Immature natural killer cell (primary cell): ENCODE measurements at places on chromosomes 5 and 9.

DNA sequence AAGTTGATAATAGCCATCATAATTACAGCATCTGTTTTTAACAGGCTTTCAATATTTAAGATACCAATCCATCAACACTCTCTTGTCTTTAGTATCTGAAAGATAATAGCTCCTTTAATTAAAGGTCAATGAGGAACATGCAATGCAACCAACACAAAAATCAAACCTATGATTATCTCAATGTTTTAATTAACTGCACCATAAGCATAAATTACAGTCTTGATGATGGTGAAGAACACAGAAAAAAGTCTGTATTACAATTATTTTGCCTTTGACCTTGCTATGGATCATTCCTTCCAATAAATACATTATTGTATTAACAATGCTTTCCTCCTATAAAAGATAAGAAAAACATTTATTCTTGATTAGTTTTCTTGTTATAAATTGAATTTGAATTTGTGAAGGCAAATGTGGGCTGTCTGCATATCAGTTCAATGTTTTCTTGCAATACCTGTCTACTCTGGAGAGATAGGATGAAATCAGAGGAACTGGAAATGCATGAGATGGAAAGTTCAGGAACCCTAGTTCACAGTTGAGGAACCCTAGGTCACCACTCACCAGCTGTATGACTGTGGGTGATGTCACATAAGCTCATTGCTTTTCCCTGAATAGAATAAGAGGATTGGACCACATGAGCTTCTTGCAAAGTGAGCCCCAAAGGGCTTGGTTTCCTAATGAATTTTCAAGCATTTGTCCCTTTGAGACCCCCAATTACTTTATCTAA is 58.5 kb upstream of the ANXA1 start:
- DNase-seq, result no peak

DNA sequence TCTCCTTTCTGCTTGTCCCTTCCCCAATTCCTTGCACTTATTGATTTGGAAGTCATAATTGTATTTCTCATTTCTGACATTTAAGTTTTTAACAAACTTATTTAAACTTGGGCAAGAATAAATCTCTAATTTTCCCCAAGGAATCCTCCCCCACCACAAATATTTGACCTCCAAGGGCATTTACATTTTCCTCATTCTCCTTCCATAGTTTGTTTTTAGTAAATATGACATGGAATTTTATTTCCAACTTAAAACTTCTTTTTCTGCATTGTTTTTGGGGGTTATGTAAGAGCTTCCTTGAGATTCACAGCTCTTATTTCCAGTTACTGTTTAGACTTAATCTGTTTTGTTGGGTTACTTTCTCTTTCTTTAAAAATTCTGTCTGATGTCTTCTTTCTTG is 64.9 kb downstream of the ZNF618 start:
- DNase-seq, result no peak

- DNase-seq, result no peak
Measured at GRCh38 chr9:94944626-94945025, 218.1 kb downstream of the AOPEP start.

DNA sequence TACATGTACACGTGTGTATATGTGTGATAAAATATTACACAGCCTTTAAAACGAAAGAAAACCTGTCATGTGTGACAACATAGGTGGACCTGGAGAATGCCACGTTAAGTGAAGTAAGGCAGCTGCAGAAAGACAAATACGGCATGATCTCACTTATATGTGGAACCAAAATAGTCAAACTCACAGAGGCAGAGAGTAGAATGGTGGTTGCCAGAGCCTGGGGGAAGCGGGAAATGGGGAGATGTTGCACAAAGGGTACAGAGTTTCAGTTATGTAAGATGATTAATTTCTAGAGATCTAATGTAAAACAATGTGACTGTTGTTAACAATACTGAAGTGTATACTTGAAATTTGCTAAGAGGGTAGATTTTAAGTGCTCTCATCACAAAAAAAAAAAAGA is 34.8 kb downstream of the ADAMTS12 start:
- DNase-seq, result no peak

DNA sequence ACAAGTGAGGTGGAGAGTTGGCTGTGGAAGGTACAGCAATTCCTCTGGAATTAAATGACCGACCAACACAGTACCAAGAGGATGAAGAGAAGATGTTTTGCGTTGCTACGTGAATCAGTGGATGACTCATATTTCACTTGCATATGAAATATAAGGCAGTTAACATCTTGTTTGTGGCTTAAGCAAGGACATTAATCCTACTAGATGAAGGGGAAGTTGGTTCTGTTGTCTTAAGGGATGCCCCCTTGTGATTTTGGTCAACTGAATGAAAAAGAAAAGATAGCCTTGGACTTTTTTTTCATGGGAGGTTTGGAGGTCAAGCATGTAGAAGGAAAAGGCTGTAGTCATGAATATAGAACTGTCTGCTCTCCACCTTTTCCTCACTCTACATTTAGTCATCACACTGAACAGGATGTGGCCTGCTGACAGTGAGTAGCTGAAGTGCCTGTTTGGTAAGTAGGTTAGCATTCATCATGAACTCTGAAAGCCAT is 33.9 kb downstream of the VLDLR start:
- peak; percentile 73 for DNase-seq

DNA sequence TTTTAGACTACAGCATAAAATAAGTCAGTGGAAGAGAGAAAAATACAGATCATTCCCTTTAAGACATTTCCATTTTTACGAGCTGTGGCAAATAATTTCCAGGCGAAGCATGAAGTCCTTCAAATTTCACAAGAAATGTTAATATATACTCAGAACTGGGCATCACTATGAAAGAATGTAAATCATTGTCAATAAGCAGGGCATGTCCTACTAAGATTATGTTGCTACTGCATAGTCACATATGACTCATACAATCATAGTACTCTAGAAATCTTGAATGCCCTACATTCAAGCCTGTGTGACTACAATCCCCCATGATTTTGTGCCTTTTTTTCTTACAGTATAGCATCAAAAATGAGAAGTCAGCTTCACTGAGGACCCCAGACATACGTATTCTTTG is 485.2 kb upstream of the FTMT start:
- DNase-seq, result no peak

DNA sequence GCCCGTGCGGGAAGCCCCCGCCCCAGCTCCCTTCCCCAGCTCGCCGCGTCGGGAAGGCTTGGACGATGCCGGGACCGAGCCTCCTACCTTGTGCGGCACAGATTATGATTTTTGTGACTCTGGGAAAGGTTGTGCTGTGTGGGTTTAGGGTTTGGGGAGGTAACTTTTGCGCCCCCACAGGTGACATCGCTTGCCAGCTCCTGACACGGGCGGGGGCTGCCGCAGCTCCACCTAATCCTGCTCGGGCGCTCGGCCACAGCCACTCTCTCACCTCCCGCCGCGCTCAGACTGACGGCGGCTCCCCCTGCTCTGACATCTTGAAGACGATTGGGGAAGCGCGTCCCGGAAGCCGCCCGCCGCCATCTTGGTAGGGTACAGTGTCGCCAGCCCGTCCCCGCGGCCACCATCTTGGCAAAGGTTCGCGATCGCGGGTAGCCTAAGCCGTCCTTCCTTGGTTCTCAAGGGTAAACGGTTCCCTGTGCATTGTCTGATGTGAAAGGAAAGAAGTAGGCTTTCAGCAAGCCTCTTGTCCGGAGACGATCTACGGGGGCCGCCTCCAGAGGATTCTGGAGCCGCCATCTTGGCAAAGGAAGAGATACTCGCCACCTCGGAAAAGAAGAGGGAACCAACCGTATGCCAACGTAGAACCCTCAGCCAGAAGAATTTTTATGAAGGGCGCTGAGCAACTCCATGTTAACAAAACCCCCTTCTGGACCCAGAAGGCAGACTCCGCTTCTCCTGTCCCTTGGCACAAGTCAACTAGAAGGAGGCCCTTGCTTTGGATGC is 1.8 kb upstream of the NR3C1 start:
- peak; percentile 91 for DNase-seq

DNA sequence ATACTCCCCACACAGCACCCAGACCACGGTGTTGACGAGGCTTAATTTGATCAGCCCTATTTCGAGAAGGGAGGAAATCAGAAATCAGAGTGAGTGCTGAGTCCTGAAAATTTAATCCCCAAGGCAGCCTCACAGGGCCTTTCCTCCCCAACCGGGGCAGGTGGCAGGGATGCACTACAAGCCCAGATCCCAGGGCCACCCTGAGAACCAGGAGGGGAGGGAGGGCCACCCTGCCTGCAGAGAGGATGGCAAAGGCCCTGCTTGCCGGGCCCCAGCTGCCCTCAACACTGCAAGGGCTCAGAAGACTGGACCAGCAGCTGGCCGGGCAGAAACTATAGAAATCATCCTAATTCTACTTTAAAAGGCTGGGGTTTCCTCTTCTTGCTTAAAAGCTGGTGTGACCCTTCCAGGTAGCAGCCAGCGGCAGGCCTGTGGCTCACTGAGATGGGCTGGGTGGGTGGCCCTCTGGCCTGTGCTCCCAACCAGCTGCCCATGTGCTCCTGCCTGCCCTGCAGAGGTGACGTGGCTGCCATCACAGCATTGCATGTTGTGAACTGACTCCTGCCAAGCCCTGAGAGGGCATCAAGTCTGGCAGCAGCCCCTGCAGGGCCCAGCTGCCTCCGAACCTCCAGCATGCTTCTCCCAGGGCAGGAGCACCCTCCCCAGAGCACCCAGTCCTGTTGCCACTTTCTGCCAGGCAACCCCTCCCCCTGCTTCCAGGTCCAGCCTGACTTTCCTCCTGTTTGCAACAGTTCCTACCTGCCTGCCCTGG is 122.8 kb downstream of the ADAMTS2 start:
- no peak for DNase-seq

- DNase-seq, result no peak
Measured at GRCh38 chr5:79851391-79851863, 139.6 kb downstream of the MTX3 start.

GRCh38 chr5:58275516-58275915 is 184.4 kb downstream of the PLK2 start:
- DNase-seq, result no peak

GRCh38 chr9:35688558-35689541 is 875 bp downstream of the TPM2 start:
- DNase-seq, result no peak

GRCh38 chr9:134190232-134191121 is 26.1 kb upstream of the RNU6ATAC start:
- no peak for DNase-seq

- DNase-seq, result no peak
Measured at GRCh38 chr9:84949258-84949657, 279.7 kb downstream of the NTRK2 start.

- DNase-seq, result no peak
Measured at GRCh38 chr5:33261305-33261704, 179.5 kb upstream of the TARS1 start.

- no peak for DNase-seq
Measured at GRCh38 chr9:127083138-127083980, 39.1 kb downstream of the ANGPTL2 start.

GRCh38 chr5:160242145-160242544 is 12.8 kb downstream of the FABP6 start:
- DNase-seq, result no peak

- DNase-seq, result no peak
Measured at GRCh38 chr9:2859776-2860379, 16.0 kb upstream of the PUM3 start.

GRCh38 chr5:11897781-11898180 is 6.5 kb downstream of the CTNND2 start:
- no peak for DNase-seq

- no peak for DNase-seq
Measured at GRCh38 chr5:22473886-22474285, 379.3 kb downstream of the CDH12 start.

DNA sequence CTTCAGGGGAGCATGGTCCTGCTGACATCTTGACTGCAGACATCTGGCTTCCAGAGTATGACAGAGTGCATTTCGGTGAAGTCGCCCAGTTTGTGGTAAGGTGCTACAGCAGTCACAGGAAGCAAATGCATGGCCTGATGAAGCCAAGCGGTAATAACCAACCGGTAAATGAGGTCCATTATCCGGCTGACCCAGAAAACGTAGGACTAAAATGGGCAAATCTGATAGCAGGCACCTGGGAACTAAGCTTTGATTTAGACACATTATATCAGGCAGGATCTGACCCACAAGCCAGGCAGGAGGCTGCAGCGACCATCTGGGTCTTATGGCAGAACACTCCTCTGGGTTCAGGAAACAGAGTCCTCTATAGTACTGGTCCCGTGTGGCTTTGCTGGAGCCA is 454.6 kb downstream of the GADD45G start:
- DNase-seq, result no peak

- DNase-seq, result no peak
Measured at GRCh38 chr5:5967944-5968343, 410.4 kb downstream of the MED10 start.

DNA sequence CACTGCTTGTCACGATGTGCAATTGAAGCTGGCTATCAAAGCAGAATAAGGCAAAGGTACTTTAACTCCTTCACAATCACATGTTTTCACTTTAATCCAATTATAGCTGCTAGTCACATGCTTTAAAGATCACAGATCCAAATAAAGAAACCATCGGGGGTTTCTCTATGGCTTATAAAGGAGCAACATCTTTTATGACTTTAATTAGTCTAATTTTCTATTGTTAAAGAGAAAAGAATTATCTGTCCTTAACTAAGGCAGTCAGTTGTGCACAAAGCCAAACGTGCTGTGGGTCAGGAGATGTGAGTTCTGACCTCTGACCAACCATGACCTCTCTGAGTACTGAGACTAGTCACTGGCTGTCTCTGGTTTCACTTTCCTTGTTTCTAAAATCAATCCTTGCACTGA is 561.1 kb downstream of the RAB3C start:
- no peak for DNase-seq

GRCh38 chr5:61619777-61620518 is 287.9 kb downstream of the ZSWIM6 start:
- no peak for DNase-seq

GRCh38 chr5:83015676-83016075 is 61.5 kb downstream of the TMEM167A start:
- DNase-seq, result no peak

- no peak for DNase-seq
Measured at GRCh38 chr5:67092535-67092934, 104.1 kb downstream of the CD180 start.

DNA sequence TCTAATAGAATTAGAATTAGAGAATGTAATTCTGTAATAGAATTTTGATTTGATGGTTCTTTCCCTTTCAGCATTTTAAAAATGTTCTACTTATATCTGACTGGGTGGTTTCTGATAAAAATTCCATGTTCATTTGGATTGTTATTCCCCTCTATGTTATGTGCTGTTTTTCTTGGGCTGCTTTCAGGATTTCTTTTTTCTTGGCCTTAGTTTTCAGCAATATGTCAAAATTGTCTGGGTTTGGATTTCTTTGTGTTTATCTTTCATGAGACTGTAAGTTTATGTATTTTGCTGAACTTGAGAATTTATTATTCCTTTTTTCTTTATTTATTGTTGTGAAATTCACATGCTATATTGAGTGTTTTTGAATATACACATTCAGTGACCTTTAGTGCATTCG is 189.1 kb downstream of the RANBP17 start:
- DNase-seq, result no peak

- no peak for DNase-seq
Measured at GRCh38 chr5:123647066-123647465, 135.1 kb downstream of the CSNK1G3 start.

DNA sequence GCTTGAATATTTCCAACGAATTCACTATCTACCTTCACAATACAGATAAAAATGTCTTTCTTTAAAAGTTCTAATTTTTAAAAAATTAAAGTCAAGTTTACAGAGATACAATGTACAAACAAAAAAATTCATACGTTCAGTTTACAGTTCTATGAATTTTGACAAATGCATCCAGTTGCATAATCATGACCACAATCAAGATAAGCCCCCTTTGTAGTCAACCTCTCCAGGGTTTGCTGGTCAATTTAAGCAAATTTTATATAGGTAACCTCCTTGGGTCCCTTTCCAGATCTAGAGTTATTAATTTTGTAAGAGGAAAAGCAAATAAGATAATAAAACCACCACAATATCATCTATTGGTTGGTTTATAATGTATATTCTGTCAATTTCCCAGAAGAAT is 76.3 kb downstream of the MRPS27 start:
- DNase-seq, result no peak
